ENCODE measurements at places on chromosomes 1 and 21.

- no peak for DNase-seq
Measured at GRCh38 chr1:94121411-94121821, 468 bp upstream of the ABCA4 start.

DNA sequence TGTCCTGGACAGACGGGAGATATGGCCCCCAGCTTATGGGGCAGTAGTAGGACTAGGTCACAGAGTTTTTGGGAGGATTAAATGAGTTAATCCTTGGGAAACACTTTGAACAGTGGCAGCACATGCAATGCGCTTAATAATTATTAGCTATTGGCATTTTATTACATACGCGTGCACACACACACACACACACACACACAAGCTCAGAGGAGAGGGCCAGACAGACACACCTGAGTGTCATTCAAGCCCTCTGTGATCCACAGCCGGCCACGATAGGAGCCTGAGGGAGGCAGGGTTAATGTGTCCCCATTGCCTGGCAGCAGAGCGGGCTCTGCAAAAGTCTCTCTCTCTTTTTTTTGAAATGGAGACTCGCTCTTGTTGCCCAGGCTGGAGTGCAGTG lies 37.9 kb downstream of the EPHA2 start:
- no peak for DNase-seq

GRCh38 chr21:18147678-18148077 lies 97.0 kb upstream of the CHODL start:
- no peak for DNase-seq

GRCh38 chr1:224182057-224182865 lies 779 bp upstream of the DEGS1 start:
- no peak for DNase-seq

DNA sequence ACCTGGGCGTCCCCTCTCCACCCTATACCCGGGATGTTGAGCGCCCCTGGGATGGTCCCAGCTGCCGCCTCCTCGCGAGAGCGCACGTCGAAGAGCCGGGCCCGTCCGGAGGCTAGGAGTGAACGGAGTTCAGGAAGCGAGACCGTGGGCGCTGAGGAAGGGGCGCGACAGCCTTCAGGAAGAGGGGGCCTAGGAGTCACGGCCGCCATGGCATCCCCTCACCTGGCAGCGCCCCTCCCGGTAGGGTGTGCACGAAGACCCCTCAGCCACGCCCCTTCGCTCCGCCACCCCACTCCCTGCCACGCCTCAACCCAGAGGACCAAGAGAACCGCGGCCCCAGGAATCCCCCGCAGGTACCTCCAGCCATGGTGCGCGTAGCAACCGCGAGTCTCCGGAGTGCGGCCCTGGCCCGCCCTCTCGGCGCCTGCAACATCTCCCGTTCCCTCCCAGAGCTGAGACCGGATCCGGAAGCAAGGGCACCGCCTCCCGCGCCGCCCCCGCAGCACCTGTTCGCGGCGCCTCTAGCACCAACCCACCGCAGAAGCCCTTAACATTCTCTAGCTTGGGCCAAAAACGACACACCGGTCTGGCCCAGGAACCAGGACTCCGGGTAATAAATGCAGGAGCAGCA lies at the start of gene TSTD1:
Gene TSTD1, minus strand, starts transcription at position 442 of the 631 bp plus-strand sequence. Its CDS starts 75 bp downstream, at position 367.
- DNase-seq = peak; percentile 68

All from stimulated activated CD8-positive, alpha-beta memory T cell treated with anti-CD3 and anti-CD28 coated beads, Interleukin-7, amount 100 ng/mL, for 1 hour (primary cell).